Kidney (tissue), 22 donors: ENCODE measurements at places on chromosomes 1 and 21. TPM values are rescaled to one million over a fixed set of nuclear protein-coding genes. Genes with fewer than 3 reads are reported as not detected.

- no peak for DNase-seq
These were observed 66.6 kb downstream of the BCAR3 start for GRCh38 chr1:93614986-93615581.

- DNase-seq = no peak
These were observed 33.7 kb downstream of the PTP4A2 start for GRCh38 chr1:31904339-31905092.

DNA sequence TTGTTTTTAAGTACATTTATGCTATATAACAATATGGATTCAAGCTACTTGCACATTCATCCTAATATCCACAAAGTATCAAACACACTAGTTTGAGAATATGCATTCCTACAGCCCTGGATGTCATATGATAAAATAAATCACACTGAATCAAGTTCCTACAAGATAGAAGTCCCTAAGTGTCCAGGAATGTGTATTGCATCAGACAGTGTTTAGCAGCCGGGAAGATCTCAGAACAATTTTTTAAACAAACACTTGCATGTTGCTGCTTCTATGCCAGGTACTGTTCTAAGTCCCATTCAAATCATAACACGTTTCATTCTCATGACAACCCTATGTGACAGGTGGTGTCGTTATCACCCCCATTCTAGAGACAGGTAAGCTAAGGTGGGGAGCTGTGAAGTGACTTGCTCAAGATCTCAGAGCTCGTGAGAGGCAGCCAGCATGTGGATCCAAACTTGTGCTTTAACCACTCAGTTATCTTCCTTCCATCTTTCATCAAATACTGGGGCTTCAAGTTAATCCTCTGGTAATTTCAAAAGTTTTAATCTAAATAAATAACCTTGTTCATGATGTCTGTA lies 68.3 kb upstream of the KIF26B start:
- no peak for DNase-seq

DNA sequence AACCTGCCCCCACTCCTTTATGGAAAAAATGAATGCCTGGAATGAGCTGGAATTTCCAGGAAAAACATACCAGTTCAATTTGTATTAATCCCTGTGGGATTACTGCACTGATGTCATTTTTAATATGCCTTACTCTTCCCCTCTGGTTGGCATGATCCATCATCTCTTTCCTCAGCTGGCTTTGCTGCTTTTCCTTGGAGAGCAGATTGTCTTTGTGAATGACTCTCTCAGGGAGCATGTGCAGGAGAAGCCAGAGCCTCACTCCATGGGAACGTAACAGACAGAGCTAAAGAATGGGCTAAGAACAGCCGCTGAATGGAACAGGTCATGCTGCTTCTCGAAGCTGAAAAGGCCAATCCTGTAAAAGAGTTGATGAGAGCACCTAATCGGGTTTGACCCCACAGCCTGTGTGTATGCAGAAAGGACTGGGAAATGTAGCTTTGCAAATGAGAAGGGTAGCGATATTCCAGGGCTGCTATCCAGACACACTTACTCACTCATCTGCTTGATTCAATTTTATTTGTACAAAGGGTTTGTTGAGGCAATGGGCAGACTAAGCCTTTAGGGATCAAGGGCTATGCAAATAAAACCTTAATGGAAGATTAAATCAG lies 20.7 kb downstream of the PHC2 start:
- DNase-seq = no peak

- DNase-seq = peak; percentile 39
These were observed 17.8 kb upstream of the FAM131C start for GRCh38 chr1:16091296-16091695.

- DNase-seq = no peak
These were observed 47.7 kb downstream of the NMNAT2 start for GRCh38 chr1:183370399-183371058.

GRCh38 chr1:17084787-17085186 lies 31.0 kb upstream of the SDHB start:
- no peak for DNase-seq

DNA sequence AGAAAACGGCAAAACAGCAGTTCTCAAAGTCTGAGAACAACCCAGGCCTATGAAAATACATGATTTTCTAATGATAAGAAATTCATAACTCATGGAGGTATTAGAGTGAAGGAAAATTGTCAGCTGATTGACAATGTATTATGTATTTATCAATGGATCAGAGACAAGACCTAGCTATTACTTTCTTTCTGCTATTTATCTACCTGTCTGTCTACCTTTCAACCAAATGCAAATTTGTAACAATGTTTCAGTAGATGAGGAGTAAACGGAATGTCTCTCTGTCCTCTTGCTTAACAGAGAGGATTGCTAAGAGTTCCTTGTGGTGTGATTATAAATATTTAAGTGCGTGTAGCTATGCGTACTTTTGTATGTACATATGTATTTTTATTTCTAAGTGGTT lies 568.7 kb upstream of the RGS18 start:
- no peak for DNase-seq

DNA sequence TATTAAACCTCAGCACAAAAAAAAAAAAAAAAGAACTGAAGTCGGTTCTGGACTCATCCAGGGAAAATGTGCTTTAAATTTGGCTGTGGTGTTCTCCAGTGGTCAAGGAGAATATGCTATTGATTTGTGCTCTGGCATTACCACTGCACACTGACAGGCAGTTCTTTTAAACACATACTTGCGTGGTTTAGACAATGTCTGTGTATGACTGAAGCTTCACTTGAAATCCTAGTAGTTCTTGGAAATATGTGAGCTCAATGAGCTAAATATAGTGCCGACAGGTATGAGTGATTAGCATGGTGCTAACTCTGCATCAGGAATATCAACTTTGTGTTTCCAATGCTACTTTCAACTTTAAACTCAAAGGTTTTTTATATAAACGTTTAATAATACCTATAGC lies 415.6 kb downstream of the SMYD3 start:
- DNase-seq = no peak

- DNase-seq = peak; percentile 54
These were observed 21.7 kb downstream of the SLC26A9 start for GRCh38 chr1:205921570-205921909.

DNA sequence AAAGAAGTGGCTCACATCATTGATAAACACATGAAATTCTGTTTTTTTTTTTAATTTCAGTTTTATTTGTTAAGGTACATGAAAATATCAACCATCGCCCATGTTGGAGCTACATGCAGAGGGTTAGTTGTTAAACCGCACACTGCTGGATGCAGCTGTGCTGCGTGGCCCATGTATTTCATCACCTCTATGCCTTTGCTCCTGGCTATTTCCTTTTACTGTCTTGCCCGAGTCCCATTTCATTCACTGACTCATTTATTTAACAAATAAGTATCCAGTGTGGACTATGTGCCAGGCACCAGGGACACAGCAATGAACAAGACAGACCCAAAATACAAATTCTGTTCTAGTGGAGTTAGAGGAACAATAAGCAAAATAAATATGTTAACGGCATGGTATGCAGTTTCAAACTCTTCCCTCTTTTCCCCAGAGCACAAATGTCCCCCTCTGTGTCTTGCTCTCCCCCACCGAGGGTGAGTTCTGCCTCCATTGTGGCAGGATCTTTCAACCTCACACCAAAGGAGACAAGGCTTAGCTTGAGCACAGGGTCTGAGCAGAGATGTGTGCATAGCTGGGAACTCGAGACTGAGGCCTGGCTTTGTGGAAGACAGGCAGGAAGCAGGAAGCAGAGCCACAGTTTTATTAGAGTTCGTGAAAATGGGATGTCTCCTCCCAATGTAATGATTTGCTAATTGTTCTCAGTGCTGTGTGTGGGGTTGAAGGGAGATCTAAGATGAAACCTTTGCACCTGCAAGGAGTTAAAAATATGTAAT lies 44.6 kb downstream of the MAN1C1 start:
- no peak for DNase-seq

DNA sequence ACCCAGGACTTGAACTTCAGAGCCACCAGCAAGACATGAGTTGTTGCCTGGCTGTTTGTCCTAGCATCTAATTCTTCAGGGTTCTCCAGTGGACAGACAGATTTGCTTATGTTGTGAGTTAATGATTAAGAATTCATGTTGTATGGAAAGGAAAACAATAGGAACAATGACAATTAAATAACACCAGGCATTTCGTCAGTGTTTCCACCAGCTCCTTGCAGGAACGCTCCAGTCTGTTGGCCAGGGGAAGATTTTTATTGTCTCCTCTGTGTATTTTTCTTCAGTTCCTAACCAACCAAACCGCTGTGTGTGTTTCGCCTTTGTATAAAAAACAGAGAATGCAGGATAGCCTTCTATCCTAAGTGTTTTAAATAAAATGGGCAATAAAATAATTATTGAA lies 64.4 kb upstream of the PTGFR start:
- DNase-seq = no peak

GRCh38 chr21:45403133-45403824 lies 1.7 kb upstream of the COL18A1 start:
- peak; percentile 76 for DNase-seq

GRCh38 chr1:160271025-160271424 lies 8.7 kb upstream of the DCAF8 start:
- no peak for DNase-seq

DNA sequence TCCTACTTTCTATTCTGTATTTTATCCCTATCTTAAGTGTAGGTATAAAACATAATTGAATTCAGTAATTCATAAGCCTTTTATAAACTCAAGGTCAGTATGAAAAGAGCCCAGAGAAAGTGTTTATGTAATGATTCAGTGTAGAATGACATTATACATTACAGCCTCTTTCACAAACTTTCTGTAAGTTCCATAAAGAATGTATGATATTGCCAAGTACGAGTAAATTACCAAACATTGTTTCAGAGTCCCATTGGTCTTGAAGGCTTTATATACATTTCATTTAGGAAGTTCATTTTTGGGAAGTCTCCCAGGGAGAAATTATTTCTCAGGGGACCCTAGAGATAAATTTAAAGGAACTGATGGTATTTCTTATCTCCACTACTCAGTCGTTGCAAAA lies 37.8 kb upstream of the VAMP3 start:
- no peak for DNase-seq

GRCh38 chr1:205444931-205445645 lies 10.8 kb downstream of the BLACAT1 start:
- no peak for DNase-seq

GRCh38 chr1:19260211-19261138 lies 8.9 kb downstream of the MRTO4 start:
- DNase-seq = no peak

- no peak for DNase-seq
These were observed 54.2 kb upstream of the ETS2 start for GRCh38 chr21:38751379-38752050.

GRCh38 chr1:38076038-38076437 lies 29.4 kb upstream of the POU3F1 start:
- DNase-seq = peak; percentile 91

The HSD3B2 gene
- total RNA-seq = not detected

The PDC gene
- not detected for total RNA-seq

The ANKRD34A gene
- 0.76 TPM for total RNA-seq

The CFHR3 gene
- total RNA-seq = 2.1 TPM

The NSL1 gene
- total RNA-seq = 34.5 TPM

The PROK1 gene
- not detected for total RNA-seq

The PYHIN1 gene
- total RNA-seq = 3.9 TPM

The TNFAIP8L2 gene
- 6.3 TPM for total RNA-seq

The LAMC2 gene
- total RNA-seq = 89.0 TPM

The ZNF692 gene
- 29.6 TPM for total RNA-seq

The USH2A gene
- 0.06 TPM for total RNA-seq

The TP73 gene
- 0.54 TPM for total RNA-seq
